Left ventricle myocardium inferior (tissue), 1 donor: ENCODE measurements at places on chromosomes 6 and 20. TPM values are rescaled to one million over a fixed set of nuclear protein-coding genes. Genes with fewer than 3 reads are reported as not detected.

Gene LAMA4
- 103 TPM for total RNA-seq

Gene SYCP2
- total RNA-seq, result 1.0 TPM

Gene BPIFB4
- total RNA-seq, result not detected

Gene SEL1L2
- 1.4 TPM for total RNA-seq

Gene ARMH2
- total RNA-seq, result not detected

Gene TP53TG5
- 0.80 TPM for total RNA-seq

Gene KCNK5
- total RNA-seq, result 0.47 TPM

Gene SLC22A16
- not detected for total RNA-seq

Gene RAD21L1
- not detected for total RNA-seq
